Stimulated activated CD4-positive, alpha-beta T cell treated with anti-CD3 and anti-CD28 coated beads, TNF-alpha, amount 100 ng/mL, for 4 hours (primary cell): ENCODE measurements at places on chromosomes 6 and 20.

DNA sequence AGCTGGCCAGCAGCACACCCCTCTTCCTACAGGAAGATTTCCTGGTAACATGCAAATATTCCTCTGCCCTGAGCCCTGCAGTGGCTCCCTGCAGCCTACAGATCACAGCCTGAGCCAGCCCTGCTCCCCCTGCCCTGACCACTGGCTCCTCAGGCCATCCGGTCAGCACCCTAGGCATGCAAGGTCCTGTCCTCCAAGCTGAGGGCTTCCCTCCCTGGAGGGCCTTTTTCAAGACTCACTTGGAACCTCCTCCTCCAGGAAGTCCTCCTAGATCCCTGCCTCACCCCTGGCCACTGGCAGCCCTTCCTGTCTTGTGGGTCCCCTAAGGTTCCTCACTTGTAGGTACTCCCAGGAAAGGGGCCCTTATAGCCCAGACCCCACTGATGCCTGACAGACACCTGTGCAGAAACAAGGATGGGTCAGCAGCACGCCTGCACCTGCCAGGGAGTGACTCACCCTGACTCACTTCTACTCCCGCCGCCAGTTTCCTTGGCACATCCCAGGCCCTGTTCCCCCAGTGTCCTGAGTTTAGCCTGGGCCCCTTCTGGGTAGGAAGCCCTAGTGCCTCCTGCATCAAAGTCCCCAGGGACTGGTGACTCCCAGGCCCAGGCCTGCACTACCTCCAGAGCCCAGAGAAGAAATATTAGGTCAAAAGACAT, 3.2 kb downstream of the SLC4A11 start:
- DNase-seq: no peak

DNA sequence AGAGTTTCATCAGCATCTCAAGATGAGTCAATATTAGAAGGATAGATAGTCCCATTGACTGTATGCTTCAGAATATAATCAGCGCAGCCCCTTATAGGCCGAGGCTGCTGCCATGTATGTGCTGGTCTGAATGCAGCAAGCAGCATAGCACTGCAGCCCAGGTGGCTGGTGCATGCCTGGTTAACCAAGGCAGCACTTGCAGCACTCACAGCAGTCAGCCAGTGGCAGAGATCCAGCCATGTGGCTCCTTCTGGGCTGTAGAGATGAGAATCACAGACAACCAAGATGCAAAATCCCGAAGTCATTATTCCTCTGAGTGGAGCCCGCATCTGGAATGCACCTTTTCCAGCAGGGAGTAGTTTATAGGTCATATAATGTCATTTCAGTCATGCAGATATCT, 251.9 kb downstream of the UST start:
- no peak for DNase-seq

DNA sequence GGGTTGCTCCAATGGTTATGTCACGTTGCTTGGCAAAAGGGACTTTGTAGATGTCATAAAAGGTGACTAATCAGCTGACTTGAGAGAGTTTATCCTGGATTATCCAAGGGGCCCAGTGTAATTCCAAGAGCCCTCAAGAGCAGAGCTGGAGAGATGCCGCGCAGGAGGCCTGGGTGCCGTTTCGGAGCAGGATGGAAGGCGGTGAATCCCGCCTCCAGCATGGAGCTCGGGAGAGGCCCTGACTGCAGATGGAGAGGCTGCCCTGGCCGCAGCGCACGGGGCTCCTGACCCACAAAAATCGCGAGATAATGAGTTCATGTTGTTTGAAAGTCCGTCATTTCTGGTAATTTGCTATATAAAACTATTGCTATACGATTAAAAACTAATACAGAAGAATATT, 219.8 kb downstream of the ZDHHC14 start:
- DNase-seq: no peak

DNA sequence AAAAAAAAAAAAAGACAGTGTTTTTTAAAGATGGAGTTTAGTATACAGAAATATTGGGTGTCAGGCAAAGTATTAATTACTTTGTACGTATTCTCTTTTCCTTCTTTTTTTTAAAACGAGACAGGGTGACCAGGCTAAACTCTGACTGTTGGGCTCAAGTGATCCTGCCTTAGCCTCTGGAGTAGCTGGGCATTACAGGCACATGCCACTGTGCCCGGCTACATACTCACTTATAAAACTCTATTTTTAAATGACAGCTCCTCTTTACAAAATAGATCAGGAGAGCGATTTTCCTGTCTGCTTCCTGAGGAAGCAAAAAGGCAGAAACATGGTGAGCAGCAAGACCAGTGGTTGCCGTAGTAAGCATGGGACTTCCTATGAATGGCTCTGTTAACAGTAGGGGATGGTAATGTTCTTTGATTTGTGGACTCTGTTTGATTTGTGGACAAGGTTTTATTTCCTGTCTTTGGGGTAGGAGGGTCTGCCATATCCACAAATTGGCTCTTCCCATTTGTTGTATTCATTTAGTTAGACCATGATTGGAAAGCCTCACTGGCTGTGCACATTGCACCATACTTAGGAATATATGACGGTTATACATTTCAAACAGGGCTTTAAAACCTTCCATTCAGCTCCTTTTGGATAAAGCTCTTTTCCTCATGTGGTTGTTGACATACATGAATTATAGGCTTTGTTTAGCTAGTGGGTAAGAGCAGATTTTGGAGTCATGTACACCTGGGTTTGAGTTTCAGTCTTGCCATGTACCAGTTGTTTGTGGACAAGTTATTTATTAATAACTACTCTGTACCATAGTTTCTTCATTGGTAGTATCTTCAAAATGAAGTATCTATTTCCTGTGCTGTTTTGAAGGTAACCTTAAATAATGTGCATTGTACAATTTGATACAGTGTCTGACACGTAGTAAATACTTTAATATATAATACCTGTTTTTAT, 45.1 kb downstream of the PTPRA start:
- DNase-seq: no peak

DNA sequence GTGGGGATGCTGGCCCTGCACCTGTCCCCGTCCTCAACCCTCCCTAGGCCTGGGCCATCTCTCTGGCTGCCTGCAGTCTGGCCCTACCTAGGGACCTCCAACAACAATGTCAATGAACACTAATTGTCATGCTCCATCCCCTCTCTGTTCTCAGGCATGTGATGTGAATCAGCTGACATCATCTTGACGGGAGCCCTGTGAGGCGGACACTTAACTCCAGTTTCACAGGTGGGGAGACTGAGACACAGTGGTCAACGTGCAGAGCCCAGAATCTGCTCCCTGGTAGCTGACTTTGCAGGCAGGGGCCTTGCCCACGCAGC, 762 bp upstream of the TCEA2 start:
- no peak for DNase-seq

- no peak for DNase-seq
These were observed 67.5 kb downstream of the NDUFAF5 start for GRCh38 chr20:13852306-13852705.

DNA sequence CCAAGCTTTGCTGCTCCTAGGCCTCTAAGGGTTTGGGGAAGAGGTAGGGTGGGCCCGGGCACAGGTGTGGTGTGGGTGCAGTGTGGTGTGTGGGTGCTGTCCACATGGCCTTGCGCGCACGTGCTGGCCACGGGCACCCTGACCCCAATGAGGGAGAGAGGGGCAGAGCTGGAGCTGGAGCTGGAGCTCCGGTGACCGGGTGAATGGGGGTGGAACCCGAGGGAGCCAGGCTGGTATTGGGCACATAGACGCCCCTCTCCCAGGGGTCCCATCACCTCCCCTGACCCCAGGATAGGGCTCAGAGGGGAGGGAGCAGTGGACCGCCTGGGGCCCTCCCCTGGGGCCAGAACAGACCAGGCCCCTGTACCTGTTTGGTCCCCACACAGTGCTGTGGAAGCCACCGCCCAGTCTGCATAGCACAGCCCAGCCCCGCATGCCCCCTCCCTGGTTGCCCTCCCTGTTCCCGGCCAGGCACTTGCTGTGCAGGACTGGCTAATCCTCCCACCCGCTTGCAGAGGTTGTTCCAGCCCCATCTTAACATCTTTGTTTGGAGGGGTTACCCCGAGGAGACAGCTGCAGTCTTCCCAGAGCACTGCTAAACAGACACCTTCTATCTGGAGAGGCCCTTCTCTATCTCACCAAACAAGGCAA, 984 bp downstream of the ADAM33 start:
- no peak for DNase-seq

- no peak for DNase-seq
These were observed 59.2 kb upstream of the TINAG start for GRCh38 chr6:54248994-54249393.

DNA sequence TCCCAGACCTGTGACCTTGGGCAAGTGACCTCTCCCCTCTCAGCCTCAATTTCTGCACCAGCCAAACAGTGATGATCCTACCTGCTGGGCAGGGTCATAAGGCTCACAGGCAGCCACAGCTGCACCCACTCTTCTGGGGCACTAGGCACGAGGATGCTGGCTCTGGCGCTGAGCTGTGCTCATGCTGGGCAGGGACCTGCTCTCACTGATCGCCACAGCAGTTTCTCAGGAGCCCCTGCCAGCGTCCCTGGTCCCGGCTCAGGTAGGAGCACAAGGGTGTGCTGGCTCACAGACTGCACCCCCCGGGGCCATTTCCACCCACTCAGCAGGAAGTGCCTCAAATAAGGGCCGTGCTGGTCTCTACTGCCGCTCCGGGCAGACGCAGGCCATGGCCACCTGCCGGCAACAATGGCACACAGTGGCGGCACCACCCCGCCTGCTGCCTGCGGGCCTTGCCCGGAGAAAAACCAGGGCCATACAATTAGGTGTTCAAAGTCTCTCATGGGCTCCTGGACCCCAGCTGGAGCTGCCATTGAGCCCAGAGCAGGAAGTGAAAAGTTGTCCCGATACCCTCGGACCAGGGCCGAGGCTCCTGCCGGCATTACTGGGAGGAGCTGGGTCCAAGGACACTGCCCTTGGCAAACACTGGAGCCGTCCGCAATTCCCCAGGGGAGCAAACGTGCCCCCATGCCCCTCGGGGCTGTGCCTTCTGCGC, 4.6 kb upstream of the CABLES2 start:
- no peak for DNase-seq

- DNase-seq: no peak
These were observed 19.0 kb upstream of the BLOC1S5 start for GRCh38 chr6:8082954-8083858.

GRCh38 chr20:23362392-23363256, 642 bp downstream of the GZF1 start:
- DNase-seq: no peak

DNA sequence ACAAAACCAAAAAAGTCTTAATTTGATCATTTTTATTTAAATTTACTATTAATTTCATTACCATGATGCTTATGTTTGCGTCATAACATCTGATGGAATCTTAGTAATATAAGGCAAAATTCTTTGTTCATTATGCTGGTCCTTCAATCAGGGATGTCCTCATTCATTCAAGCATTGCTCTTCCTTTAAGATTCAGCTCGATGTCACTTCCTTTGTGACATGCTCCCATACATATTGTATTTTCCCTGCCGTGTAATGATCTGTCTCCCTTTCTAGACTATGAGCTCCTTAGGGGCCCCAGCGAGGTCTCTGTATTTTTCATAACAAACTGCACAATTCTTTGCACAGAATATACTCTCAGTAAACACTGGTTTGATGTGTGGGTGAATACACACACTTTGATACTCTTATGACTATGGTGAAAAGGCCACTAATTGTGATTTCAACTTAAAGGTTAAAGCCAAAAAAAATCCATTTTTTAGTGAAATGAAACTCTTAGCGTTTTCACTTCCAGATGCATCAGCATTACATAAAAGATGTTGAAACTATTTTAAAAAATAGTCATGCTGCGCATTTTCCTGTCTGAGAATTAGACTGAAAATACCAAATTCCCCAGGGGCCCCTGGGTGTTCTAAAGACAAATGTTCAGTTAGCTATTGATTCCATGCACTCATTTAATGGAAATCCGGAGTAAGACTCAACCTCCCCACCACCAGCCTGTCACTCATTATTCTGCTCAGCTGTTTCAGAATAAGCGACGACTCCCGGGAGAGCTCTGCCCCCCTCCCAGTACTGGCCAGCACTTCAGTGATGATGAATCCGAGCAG, 169.7 kb downstream of the ATXN1 start:
- DNase-seq: no peak

DNA sequence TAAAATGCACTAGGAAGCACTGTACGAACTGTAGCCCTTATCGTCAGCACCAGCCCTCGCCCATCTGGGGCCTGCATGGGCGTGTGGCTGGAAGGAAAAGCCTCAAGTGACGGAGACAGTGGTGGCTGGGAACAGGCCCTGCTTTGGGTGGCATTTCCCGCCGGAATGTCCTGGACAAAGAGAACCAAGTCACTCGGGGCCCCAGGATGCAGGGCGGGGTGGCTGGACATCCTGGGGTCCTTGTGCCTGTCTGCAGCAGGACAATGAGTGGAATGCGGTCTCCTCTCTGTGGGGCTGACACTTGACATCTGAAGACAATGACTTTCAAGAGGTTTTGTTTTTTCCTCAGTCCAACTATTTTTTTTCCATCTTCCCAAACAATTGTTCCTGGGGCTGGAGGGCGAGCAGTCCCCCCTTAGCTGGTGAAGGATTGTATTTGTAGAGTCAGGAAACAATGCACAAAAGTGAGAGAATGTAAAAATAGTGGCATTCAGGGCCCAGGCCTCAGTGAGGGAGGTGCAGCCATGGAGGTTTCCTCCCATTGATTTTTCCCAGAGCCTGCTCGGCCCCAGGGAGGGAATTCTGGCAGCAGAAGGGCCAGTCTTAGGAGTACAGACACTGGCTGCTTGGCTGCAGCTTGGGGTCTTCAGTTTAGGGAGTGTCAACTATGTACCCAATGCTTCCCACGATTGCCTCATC, 64.4 kb downstream of the PREX1 start:
- DNase-seq: no peak

DNA sequence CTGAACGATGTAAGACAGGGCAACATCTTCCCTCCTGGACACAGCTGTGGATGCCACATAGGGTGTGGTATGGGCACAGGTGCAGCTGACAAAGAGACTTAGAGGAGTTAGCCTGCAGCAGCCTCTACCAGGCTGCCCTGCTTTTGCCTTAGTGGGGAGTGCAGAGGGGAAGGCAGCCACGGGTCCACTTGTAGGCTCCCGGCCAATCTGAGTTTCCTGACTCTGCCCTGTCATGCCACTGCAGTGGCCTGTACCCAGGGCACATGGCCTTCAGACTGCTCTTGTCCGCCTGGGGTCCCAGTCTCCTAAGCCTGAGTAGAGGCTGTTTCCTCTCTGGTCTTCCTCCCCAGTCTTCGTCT, 17.1 kb upstream of the CST9L start:
- no peak for DNase-seq

- no peak for DNase-seq
These were observed 29.9 kb downstream of the HIVEP2 start for GRCh38 chr6:142914937-142915697.
